Right ventricle myocardium superior (tissue), 1 donor: ENCODE measurements at places on chromosomes 16 and 17. TPM values are rescaled to one million over a fixed set of nuclear protein-coding genes. Genes with fewer than 3 reads are reported as not detected.

DNA sequence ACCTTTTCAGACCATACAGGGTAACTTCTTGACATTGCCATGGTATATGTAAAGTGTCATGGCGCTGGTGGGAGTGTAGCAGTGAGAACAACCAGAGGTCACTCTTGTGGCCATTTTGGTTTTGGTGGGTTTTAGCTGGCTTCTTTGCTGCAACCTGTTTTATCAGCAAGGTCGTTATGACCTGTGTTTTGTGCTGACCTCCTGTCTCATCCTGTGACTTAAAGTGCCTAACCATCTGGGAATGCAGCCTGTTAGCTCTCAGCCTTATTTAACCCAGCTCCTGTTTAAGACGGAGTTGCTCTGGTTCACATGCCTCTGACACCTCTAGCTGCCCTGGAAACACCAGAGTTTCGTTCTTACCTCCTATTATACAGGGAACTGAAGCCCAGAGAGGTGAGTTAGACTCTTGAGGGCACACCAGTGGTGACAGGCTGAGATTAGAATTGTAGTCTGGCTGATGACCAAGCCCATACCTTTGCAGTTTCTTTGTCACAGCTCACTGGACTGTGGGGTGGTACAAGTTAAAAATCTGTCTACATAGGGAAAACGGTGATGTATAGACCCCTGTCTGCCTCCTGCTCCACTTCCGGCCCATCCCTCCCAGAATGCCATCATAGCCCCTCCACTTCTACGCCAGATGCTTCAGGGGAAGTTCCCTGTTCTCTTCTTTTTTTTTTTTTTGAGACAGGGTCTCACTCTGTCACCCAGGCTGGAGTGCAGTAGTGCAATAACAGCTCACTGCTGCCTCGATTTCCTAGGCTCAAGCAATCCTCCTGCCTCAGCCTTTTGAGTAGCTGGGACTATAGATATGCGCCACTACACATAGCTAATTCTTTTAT, 21.0 kb downstream of the KSR1 start:
- DNase-seq = no peak

GRCh38 chr16:71673582-71673973, 47.6 kb downstream of the MARVELD3 start:
- no peak for DNase-seq

- DNase-seq = no peak
These were observed 34.5 kb downstream of the SIAH1 start for GRCh38 chr16:48350736-48351135.

- DNase-seq = peak; percentile 37
These were observed 1.3 kb downstream of the MAPK8IP3 start for GRCh38 chr16:1707193-1707790.

DNA sequence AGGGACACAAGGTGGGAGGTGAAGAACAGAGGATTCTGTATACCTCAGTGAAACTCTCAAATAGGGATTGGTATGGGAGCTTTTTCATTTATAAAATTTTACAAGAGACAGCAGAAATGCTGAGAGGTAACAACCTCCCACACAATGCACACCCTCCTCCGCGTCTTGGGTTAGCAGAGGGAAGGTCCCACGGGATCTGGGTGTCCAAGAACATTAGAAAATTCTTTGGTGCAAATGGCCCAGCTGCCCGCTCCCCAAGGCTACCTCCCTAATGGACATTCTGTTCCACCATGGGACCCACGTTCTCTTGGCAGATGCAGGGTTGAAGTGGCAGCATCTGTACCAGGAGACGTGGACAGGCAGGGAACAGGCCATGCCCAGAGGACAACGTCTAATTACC, 22.5 kb downstream of the GPR139 start:
- no peak for DNase-seq

- DNase-seq = no peak
These were observed 110.7 kb upstream of the NOL11 start for GRCh38 chr17:67606896-67607604.

- DNase-seq = no peak
These were observed 3.8 kb downstream of the CMIP start for GRCh38 chr16:81448154-81449131.

GRCh38 chr17:35222452-35222851, 20.4 kb upstream of the SLFN5 start:
- DNase-seq = no peak

GRCh38 chr17:41505809-41506767, 676 bp upstream of the KRT13 start:
- DNase-seq = no peak

Gene TBC1D3C
- not detected for total RNA-seq

Gene CYB5D1
- total RNA-seq = 24.2 TPM

Gene MMP25
- 1.3 TPM for total RNA-seq

Gene EVI2A
- 2.2 TPM for total RNA-seq

Gene GRIN2C
- 0.65 TPM for total RNA-seq
